ENCODE measurements at places on chromosomes 16 and 17. TPM values are rescaled to one million over a fixed set of nuclear protein-coding genes. Genes with fewer than 3 reads are reported as not detected.

GNG13 gene
- total RNA-seq, result not detected

ABCA8 gene
- total RNA-seq, result 15.6 TPM

KRTAP4-3 gene
- total RNA-seq, result not detected

CDH5 gene
- total RNA-seq, result 589 TPM

SPIRE2 gene
- 0.66 TPM for total RNA-seq

RNF157 gene
- total RNA-seq, result 0.09 TPM

KRTAP2-1 gene
- total RNA-seq, result not detected

CRHR1 gene
- not detected for total RNA-seq

COX6A2 gene
- not detected for total RNA-seq

ATXN2L gene
- total RNA-seq, result 26.7 TPM

TEKT5 gene
- total RNA-seq, result not detected

KSR1 gene
- 27.5 TPM for total RNA-seq

CIITA gene
- 0.09 TPM for total RNA-seq

OR4D1 gene
- not detected for total RNA-seq

TMEM94 gene
- 18.1 TPM for total RNA-seq

SLFN12L gene
- not detected for total RNA-seq

ACAP1 gene
- 0.66 TPM for total RNA-seq

GAS7 gene
- not detected for total RNA-seq

TBX2 gene
- 1.0 TPM for total RNA-seq

SOX15 gene
- total RNA-seq, result 0.28 TPM

CHRNE gene
- 1.5 TPM for total RNA-seq

Measured in endothelial cell of coronary artery (primary cell).